A673 (cell line): ENCODE measurements at places on chromosomes 5 and 9. TPM values are rescaled to one million over a fixed set of nuclear protein-coding genes. Genes with fewer than 3 reads are reported as not detected.

The MVB12B gene
- 12.3 and 17.9 TPM in 2 replicates for total RNA-seq

The CARD9 gene
- 4.8 and 5.4 TPM in 2 replicates for total RNA-seq

- H3K27me3 ChIP-seq: no peaks in the 10 kb centered on the region
- no peak overlapping the region for H3K4me3 ChIP-seq
- H3K4me1 ChIP-seq: no peaks in the 10 kb centered on the region
- H3K36me3 ChIP-seq: no peaks in the 10 kb centered on the region
- H3K27ac ChIP-seq: no peak overlapping the region
These were observed 137.7 kb downstream of the SPATA31D1 start for GRCh38 chr9:82126256-82126655.

GRCh38 chr9:36941441-36941840, 92.6 kb downstream of the PAX5 start:
- peaks cover 5% of the 10 kb centered on the region for H3K4me1 ChIP-seq
- H3K27ac ChIP-seq: no peak overlapping the region
- H3K27me3 ChIP-seq: no peaks in the 10 kb centered on the region

DNA sequence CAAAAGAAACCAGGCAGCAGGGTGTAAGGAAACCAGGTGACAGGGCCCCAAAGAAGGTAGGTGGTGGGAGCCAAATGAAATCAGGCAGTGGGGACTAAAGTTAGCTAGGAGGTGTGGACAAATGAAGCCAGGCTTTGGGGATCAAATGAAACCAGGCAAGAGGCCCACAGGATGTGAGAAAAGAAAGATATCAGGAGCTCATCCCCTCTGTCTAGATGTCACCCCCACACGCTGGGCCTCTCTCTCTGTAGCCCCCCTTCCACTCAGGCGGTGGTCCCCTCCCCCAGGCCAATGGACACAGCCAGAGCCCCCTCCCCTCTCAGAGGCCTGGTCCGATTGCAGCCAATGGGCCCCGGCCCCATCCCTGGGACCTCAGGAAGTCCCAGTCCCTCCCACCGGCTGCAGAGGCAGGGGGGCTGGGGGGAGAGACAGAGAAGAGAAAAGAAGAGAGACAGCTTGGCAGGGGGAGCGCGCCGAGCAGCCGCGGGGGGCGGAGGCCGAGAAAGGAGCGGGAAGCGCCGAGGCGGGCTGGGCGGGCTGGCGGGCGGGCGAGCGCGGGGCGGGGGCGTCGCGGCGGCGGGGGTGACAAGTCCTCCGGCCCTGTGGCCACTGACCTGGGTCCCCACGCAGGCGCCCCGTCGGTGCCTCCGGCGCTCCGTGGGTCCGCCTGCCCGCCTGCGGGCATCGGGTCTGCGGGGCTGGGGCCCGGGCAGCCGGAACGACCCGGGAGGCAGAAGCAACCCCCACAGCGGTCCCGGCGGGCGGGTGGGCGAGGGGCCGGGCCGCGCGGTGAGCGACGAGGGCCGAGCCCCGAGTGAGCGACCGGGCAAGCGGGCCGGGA, 11.9 kb downstream of the CNTFR start:
- DNase-seq: peak; percentile 35
- peaks cover 22% of the 10 kb centered on the region for H3K4me1 ChIP-seq
- peak overlapping the region; percentile 37 for H3K4me3 ChIP-seq
- H3K36me3 ChIP-seq: no peaks in the 10 kb centered on the region

GRCh38 chr9:129656795-129657390, 8.6 kb upstream of the PRRX2 start:
- no peaks in the 10 kb centered on the region for H3K27me3 ChIP-seq
- H3K36me3 ChIP-seq: no peaks in the 10 kb centered on the region
- H3K4me1 ChIP-seq: peaks cover 17% of the 10 kb centered on the region
- H3K4me3 ChIP-seq: no peak overlapping the region

GRCh38 chr5:177530638-177531037, 13.9 kb upstream of the DDX41 start:
- H3K27me3 ChIP-seq: no peaks in the 10 kb centered on the region
- H3K4me3 ChIP-seq: no peak overlapping the region
- no peaks in the 10 kb centered on the region for H3K4me1 ChIP-seq
- H3K27ac ChIP-seq: no peak overlapping the region
- peaks cover 20% of the 10 kb centered on the region for H3K36me3 ChIP-seq

GRCh38 chr9:95005278-95006143, 279.0 kb downstream of the AOPEP start:
- peak overlapping the region; percentile 78 for H3K4me3 ChIP-seq
- no peaks in the 10 kb centered on the region for H3K36me3 ChIP-seq
- H3K27ac ChIP-seq: peak overlapping the region; percentile 46
- peaks cover 16% of the 10 kb centered on the region for H3K4me1 ChIP-seq

GRCh38 chr5:114678778-114679177, 316.9 kb downstream of the KCNN2 start:
- H3K4me1 ChIP-seq: no peaks in the 10 kb centered on the region
- H3K4me3 ChIP-seq: no peak overlapping the region
- H3K27ac ChIP-seq: no peak overlapping the region
- H3K36me3 ChIP-seq: no peaks in the 10 kb centered on the region
- DNase-seq: no peak

GRCh38 chr5:148179234-148179824, 11.0 kb downstream of the SPINK14 start:
- peak; percentile 58 for DNase-seq
- peaks cover 32% of the 10 kb centered on the region for H3K27me3 ChIP-seq
- no peaks in the 10 kb centered on the region for H3K4me1 ChIP-seq
- no peaks in the 10 kb centered on the region for H3K36me3 ChIP-seq
- no peak overlapping the region for H3K27ac ChIP-seq
- no peak overlapping the region for H3K4me3 ChIP-seq
